ENCODE measurements at places on chromosomes 16 and 17.
A peak's percentile ranks its signal among the peaks of the same experiment; 100 is the strongest.

GRCh38 chr17:68101075-68101986, 65.8 kb downstream of the KPNA2 start:
- peak; percentile 71 for DNase-seq

DNA sequence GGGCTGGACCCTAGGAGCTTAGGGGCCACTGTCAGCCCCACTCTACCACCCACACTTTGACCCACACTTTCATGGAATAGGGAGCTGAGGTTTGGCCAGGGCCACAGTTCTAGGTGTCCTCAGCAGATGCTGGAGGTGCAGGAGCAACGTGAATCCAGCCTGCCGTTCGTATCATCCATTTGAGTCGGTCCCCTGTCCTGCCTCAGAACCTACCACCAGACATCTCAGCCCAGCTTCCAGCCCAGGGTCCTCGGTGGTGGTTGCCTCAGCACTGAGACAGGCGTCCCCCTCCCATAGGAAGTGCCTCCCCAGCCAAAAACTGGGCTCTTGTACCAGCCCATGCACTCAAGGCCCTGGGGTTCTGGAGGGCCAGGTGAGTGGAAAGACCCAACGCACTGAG, 359 bp upstream of the ITGAE start:
- no peak for DNase-seq

- DNase-seq, result no peak
Observed at GRCh38 chr16:85075236-85075924, 36.9 kb downstream of the CIBAR2 start.

GRCh38 chr17:65131946-65132345, 5.2 kb upstream of the RGS9 start:
- no peak for DNase-seq

DNA sequence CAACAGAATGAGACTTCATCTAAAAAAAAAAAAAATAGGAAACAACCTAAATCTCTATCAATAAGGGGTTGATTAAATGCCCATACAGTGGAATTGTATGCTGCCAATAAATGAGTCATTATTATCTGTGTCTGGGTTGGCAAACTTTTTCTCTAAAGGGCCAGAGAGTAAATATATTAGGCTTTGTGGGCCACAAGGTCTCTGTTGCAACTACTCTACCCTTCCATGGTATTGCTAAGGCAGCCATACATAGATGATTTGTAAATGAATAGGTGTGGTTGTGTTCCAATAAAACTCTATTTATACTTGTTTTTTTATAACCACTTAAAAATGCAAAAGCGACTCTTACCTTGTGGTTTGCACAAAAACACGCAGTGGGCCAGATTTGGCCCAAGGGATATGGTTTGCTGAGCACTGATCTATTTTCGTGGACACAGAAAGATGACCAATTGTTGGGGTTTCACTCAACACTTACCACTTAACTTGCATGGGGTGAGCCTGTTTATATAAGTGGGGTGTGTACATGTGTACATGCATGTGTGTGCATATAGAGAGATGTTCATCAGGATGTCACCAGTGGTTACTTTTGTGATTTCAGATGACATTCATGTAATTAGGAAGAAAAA, 12.4 kb upstream of the IL4R start:
- no peak for DNase-seq

- no peak for DNase-seq
Observed at GRCh38 chr16:57608462-57609113, 19.8 kb upstream of the ADGRG1 start.

GRCh38 chr17:36629252-36629847, 28.0 kb downstream of the MRM1 start:
- peak; percentile 71 for DNase-seq

GRCh38 chr17:13994050-13994449, 75.3 kb upstream of the COX10 start:
- DNase-seq, result no peak

- DNase-seq, result no peak
Observed at GRCh38 chr16:82040296-82040695, 5.2 kb downstream of the HSD17B2 start.
